ENCODE measurements at places on chromosomes 4 and X. TPM values are rescaled to one million over a fixed set of nuclear protein-coding genes. Genes with fewer than 3 reads are reported as not detected.

DNA sequence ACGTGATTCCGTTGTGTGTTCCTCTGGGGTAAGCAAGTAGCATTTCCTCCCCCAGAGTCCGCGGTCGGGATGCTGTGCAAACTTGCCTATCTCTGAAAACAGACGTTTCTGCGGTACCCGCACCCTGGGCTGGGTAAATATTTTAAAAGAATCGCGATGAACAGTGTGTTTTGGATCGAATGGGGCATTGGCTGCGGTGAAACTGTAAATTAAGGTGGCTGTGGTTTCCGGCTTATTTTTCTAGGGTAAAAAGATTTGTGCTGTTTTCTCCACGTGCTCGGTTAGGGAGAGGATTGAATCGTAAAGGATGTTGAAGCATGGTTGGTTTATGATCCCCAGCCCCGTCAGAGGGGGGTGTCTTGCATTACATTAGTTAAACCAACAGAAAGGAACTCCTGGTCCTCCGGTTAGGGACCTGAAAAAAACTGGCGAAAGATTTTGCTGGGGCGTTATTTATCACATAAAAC, 1.2 kb downstream of the HHIP start:
- DNase-seq: no peak

Gene HSFX1
- total RNA-seq: 0.86 TPM

DNA sequence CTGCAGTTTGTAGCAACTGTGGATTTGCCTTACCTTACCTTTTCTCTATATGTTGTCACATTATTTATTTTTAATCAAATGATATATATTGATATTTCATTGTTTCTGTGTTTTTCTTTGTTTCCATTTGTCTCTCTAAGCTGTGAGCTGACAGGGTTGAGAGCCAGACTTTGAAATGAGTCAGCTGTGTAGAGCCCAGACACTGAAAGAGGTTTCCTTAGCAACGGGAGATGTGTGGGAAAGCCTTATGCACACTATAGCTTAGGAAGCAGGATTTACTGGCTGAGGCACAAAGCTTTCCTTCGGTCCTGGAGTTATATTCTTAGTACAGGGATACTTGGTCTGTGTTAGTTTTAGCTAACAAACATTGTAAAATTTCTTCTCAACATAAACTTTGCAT, 192.2 kb downstream of the FGF13 start:
- no peak for DNase-seq

Gene TLR1
- total RNA-seq: not detected

DNA sequence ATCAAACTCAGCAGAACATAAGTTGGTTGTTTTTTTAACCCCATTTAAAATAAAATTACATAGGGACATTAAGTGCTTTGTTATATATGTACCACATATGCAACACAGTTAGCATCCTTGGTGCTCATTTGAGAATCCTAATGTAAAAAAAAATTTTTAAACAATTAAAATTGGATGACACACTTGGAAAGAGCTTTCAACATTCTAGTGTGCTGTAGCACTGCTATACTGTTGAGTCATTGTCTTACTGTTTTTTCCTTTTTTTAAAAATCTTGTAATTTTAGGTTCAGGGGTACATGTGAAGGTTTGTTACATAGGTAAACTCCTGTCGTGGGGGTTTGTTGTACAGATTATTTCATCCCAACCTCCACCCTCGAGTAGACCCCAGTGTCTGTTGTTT, 12.8 kb downstream of the THAP9 start:
- DNase-seq: no peak

DNA sequence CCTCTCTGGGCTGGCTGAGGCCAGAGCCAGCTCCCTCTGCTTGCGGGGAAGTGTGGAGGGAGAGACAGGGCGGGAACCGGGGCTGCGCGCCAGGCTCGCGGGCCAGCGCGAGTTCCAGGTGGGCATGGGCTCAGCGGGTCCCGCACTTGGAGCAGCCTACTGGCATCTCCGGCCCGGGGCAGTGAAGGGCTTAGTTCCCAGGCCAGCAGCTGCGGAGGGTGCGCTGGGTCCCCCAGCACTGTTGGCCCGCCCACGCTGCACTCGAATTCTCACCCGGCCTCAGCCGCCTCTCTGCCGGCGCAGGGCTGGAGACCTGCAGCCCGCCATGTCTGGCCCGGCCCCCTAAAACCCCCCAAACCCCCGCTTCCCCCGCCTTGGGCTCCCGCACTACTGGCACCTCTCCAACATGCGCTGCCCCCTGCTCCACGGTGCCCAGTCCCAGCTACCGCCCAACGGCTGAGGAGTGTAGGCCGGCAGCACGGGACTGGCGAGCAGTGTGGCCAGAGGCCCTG, 33.8 kb upstream of the FAT4 start:
- no peak for DNase-seq

- no peak for DNase-seq
Observed at GRCh38 chrX:98203800-98204199, 1320.1 kb downstream of the RPA4 start.

Gene RASSF6
- total RNA-seq: 2.3 TPM

Measured in HT-29 (cell line).